AG09319 (cell line): ENCODE measurements at places on chromosomes 4 and X.

- DNase-seq: no peak
Measured at GRCh38 chr4:79330720-79331119, 4.9 kb upstream of the NAA11 start.

GRCh38 chrX:105697984-105698781, 124.2 kb upstream of the NRK start:
- no peak for DNase-seq

DNA sequence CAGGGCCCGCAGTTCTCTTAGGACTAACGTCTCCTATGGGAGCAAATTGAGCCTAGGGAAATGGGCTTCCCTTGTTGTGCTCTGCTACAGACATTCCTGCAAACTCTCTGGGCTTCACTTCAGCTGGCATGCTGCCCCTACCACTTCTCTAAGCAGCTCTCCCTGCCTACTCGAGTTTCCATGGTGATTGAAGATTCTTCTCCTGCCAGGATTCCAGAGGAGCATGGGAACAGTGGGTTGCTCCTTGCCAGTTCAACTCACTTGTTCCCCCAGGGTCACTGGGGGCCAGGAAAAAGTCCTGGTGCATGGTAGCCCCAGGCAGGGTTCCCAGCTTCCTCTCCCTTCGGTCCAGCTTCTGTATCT, 21.1 kb upstream of the WDR17 start:
- DNase-seq: no peak

DNA sequence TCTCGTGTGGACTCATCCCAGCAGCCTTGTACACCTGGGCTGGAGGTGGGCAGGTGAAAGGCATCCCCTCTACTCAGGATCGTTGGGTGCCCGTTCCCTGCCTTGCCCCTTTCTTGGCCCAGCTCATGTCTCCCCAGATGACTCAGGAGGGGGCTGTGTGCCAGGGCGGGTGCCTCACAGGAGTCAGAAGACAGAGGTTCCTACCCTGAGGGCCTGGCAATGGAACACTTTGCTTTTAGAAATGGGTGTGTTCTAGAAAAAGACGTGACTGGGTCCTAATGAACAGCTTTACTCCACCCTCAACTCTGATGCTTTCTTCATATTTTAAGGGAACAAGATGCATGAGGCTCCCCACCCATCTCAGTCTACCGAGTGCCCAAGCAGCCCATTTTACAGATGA, 22.5 kb upstream of the TRIM2 start:
- no peak for DNase-seq

DNA sequence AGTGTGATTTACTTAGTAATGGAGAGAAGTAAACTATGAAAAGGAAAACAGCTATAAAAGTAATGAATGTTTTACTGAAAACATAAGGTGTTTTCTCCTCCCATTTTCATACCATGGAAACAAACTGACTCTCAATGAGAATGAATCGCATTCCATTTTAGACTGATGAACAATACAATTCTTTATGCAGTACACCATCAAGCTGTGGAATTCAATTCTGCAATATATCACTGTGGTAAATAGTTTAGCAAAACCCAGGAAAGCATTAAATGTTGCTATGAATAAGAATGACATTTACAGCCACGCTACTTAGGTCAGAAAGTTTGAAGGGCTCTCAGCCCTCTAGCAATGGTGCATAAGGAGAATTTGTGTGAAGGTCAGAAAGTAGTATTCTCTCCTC, 7.4 kb downstream of the DCAF8L2 start:
- DNase-seq: no peak

GRCh38 chr4:48979914-48980579, 6.0 kb upstream of the CWH43 start:
- DNase-seq: no peak

DNA sequence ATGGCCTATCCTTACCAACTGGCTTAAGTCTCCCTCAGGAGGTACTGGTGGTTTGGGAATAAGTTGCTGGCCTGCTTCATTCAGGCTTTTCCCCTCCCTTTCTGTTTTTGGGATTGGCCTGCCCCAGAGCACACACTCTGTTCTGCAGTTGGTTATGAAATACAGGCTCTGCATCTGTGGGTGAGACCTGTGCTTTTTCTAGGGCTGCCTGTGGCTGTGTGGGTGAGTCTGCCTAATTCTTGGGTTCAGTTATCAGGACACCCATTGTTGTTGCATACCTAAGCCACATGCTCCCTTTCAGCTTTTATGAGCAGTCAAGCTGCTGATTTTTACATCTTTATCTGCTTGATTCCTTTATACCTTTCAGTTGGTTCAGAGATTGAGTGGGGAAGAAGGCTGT, 19.0 kb upstream of the CWH43 start:
- DNase-seq: no peak

DNA sequence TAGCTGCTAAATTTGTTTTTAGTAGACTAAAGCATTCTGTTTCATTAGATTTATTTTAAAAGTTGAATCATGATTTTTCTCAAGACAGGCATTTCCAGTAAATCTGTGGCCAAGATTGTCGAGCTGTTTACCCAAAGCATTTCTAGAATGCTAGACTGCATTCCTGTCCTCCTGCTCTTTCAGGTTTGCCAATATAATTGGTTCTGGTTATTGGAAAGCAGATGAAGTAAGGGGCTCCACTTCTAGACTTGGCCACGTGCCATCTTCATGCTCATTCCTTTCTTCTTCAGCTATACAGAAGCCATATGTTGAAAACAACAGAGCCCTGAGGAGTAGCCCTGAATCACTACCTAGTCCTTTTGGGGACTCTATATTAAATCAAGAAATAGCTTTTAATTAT, 62.5 kb downstream of the PGRMC2 start:
- peak; percentile 35 for DNase-seq

DNA sequence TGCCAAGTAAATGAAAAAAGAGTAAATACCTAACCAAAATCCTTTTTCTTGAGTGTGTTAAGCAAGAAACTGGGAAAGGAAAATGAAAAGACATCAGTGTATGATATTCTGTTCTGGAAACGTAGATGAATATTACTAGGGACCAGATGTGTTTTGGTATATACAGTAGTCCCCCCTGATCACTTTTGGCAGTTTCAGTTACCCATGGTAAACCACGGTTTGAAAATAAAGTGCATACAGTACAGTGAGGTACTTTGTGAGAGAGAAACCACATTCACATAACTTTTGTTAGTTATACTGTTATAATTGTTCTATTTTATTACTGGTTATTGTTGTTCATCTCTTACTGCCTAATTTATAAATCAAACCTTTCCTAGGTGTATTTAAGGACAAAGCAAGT, 250.9 kb downstream of the TENM3 start:
- DNase-seq: no peak

GRCh38 chr4:3349116-3349515, 56.3 kb downstream of the RGS12 start:
- DNase-seq: no peak

DNA sequence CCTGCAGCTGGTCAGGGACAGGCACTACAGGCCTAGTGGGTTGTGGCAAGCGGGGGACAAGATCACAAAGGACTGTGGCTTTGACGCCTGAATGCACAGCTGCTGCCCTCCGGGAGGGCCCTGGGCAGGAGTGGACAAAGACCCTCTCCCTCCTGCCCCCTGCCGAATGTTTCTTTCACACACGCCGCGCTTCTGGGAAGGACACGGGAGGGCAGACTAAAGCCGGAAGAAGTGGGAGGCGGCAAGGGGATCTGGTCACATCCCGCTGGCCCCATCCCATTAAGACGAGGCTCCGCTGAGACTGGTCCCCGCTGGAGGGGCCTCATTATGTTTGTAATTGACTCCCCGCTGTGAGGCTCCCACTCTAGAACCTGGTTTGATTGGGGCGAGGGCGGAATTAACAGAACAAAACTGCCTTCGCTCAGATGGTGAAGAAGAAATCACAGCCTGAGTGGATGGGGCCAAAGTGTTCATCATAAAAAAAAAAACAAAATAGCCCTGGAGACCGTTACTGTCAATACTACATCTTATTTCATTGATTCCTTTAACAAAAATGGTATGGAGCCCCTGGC, 37.8 kb upstream of the PSAPL1 start:
- DNase-seq: no peak

GRCh38 chr4:32025851-32026459, 1305.8 kb downstream of the PCDH7 start:
- DNase-seq: no peak

GRCh38 chr4:147096667-147097604, 151.3 kb upstream of the TTC29 start:
- no peak for DNase-seq

GRCh38 chr4:35939751-35940150, 304.6 kb downstream of the ARAP2 start:
- DNase-seq: no peak

- peak; percentile 63 for DNase-seq
Measured at GRCh38 chrX:103716962-103717361, 6.3 kb downstream of the TMEM31 start.

DNA sequence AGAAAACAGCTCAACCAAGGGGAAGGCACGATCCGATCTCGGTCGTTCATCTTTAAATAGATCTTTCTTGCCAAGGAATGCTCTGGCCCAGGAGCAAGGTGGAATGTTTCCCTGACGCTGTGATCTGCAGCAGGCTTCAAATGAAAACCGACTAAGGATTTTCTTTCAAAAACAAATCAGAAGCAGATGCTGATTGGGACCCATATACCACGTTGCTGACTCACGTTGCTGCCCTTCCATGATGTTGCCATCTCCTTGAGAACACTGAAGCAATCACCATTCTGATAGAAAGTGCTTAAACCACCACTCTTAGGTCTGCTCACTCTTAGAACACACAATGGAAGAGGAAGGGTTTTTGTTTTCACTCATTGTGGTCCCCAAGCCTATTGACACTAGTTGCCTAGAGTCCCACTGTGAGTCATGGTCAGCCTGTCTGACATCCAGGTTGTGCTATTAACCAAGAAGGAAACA, 26.1 kb downstream of the LAMTOR3 start:
- DNase-seq: peak; percentile 83

- no peak for DNase-seq
Measured at GRCh38 chr4:33116871-33117270, 2396.7 kb downstream of the PCDH7 start.
